Gastroesophageal sphincter (tissue), 4 donors: ENCODE measurements at places on chromosomes 1 and 21. TPM values are rescaled to one million over a fixed set of nuclear protein-coding genes. Genes with fewer than 3 reads are reported as not detected.

OLFML3 gene
- 155 TPM for total RNA-seq

PLA2G2F gene
- total RNA-seq: not detected

CHAF1B gene
- total RNA-seq: 1.5 TPM

GJA8 gene
- total RNA-seq: not detected

BARHL2 gene
- not detected for total RNA-seq

KPRP gene
- not detected for total RNA-seq

LRRC71 gene
- total RNA-seq: not detected

NOS1AP gene
- total RNA-seq: 7.8 TPM

TFF2 gene
- total RNA-seq: not detected

DAP3 gene
- total RNA-seq: 115 TPM

SGIP1 gene
- 14.0 TPM for total RNA-seq

KRTAP19-1 gene
- not detected for total RNA-seq

SLAMF8 gene
- total RNA-seq: 4.3 TPM

CLCNKB gene
- total RNA-seq: 0.40 TPM

FAM78B gene
- total RNA-seq: 2.1 TPM

MATN1 gene
- total RNA-seq: not detected

GBP1 gene
- total RNA-seq: 46.4 TPM

TACSTD2 gene
- 1.5 TPM for total RNA-seq
